GOT3 (cell line): ENCODE measurements at places on chromosomes 12 and 14.

- no peak for DNase-seq
Observed at GRCh38 chr14:103194256-103195045, 71.2 kb downstream of the TNFAIP2 start.

DNA sequence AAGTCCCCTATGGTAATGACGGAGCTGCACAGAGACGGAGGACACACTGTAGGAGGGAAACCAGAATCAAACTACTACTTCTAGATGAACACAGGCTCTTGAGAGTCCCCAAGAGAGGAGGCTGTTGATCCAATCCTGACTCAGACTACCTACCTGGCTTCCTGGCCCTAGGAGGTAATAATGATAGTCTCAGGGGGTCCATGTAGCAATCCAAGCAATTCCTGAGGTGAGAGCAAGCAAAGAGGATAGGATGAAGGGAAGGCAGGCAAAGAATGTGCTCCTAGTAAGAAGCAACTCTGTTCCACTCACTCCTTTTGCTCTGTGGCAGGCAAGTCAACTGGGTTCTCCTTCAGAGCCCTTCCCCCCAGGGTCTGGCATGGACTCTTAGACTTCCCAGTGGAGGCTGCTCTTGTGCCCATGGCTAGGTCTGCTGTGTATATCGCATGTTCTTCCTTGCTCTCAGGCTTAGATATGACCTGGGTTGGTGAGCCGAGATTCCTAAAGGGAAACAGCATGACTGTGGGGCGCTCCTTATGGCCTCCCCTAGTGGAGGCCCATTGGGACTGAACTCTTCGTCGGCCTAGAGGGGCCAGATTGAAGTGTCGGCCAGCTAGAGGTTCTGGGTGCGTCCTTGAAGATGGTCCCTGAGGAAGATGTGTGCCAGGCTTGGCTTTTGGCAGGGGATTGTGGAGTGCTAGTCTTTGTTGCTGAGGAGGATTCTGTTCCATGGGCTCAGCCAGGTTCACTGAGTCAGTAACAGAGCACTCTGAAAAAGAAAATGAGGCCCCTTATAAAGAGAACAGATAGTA lies 2.1 kb downstream of the TINF2 start:
- DNase-seq: no peak

- no peak for DNase-seq
Observed at GRCh38 chr14:74695406-74695805, 17.5 kb downstream of the AREL1 start.

DNA sequence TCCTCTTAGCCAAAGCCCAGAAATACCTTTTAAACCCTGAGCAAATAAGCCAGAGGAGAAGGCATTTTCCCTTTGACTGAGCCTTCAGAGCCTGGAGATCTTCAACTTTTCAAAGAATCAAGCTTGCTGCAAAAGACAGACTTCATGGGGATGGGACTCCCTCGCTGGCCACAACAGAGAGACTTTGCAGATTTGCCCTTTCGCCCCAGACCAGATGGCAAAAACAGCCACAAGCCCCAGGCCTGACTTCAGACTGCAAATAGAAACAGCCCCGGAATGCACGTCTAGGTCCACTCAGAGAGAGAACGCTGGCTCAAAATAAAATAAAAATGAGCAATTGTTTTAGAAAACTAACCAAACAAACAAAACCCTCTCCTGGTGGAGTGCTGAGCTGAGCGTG lies 114.6 kb upstream of the MED13L start:
- DNase-seq: no peak

GRCh38 chr12:87756111-87756510 lies 273.1 kb downstream of the C12orf50 start:
- DNase-seq: no peak

DNA sequence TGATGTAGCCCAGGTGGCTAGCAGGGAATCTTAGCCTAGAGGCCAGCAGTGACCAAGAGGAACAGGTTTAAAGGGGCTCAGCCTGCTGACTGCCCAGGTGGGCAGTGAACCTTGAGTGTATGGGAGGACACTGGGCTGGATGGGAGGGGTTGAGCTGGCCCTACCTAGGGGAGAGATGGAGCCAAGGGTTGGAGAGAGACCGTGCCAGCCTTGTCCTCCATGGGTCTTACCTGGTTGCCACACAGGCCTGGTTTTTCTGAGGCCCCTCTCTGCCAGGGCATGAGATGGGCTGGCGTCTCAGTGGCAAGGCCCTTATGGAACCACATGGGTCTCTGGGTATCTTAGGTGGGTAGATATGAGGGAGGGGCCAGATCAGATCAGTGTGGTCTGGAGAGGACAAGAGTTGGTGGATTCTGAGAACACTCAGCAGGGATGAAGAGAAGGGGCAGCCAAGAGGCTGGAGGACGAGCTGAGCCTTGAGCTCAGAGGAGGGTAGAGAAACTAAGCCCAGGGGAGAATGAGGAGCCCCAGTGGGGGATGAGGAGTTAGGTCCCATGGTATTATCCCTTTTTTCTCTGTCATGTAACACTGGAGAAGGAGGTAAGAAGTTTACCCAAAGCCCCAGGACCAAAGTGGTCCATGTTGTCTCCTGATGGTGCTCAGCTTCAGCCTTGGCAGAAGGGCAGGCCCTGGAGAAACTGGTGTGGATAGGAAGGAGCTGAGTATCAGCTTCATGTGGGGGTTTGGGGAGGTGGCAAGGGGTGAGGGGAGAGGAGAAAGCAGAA lies 3.7 kb downstream of the GZMB start:
- DNase-seq: no peak
